ENCODE measurements at places on chromosomes 7 and 10. TPM values are rescaled to one million over a fixed set of nuclear protein-coding genes. Genes with fewer than 3 reads are reported as not detected.
A peak's percentile ranks its signal among the peaks of the same experiment; 100 is the strongest.

The ADIRF gene
- 43.4 TPM for total RNA-seq

The DEPP1 gene
- 14.6 TPM for total RNA-seq

The PROSER2 gene
- 6.2 TPM for total RNA-seq

The DBF4 gene
- 11.3 TPM for total RNA-seq

The FAM237B gene
- total RNA-seq: not detected

The LIPM gene
- total RNA-seq: not detected

The CCDC186 gene
- total RNA-seq: 35.8 TPM

The GDF10 gene
- 1.00 TPM for total RNA-seq

GRCh38 chr7:41702635-41703371 is at the start of gene INHBA:
TSS of gene INHBA (minus strand) at chr7:41703090. CDS start at chr7:41700374, 2,716 bp downstream.
- DNase-seq: no peak
- peaks cover 14% of the 10 kb centered on the region for H3K27me3 ChIP-seq
- no peaks in the 10 kb centered on the region for H3K4me1 ChIP-seq

GRCh38 chr7:116222501-116222900 is 12.2 kb downstream of the TES start:
- peaks cover 19% of the 10 kb centered on the region for H3K4me1 ChIP-seq
- H3K27me3 ChIP-seq: no peaks in the 10 kb centered on the region
- no peaks in the 10 kb centered on the region for H3K36me3 ChIP-seq
- no peak overlapping the region for H3K4me3 ChIP-seq
- H3K27ac ChIP-seq: peak overlapping the region; percentile 96

DNA sequence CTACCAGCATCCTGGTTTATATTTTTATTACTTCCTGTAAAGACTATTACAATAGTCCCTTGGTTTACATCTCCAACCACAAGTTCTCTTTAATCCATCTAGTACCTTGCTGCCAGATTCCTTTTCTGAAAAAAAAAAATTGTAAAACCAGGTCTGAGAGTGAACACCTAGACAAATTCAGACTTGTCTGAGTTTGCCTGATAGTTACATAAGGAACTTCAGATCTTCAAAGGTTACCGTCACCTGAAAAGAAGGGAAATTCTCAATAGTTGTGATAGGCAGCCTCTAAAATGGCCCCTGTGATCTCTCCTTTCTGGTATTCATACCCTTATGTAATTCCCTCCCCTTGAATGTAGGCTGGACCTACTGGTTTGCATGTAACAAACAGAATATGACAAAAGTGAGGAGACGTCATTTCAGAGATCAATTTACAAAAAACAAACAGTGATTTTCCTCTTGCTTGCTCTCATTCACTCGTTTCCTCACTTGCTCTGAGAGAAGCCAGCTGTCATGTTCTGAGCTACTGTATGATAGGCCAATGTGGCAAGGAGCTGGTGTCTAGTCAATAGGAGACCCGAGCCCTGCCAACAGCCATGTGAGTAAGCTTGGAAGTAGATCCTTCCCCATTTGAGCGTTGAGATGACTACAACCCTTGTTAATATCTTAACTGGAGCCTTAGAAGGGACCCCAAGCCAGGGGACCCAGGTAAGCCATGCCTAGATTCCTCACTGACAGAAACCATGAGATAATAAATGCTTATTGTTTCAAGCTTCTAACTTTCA is 110.9 kb upstream of the LSM8 start:
- H3K27ac ChIP-seq: no peak overlapping the region
- no peaks in the 10 kb centered on the region for H3K27me3 ChIP-seq
- no peak for DNase-seq
- no peaks in the 10 kb centered on the region for H3K4me1 ChIP-seq
- H3K4me3 ChIP-seq: no peak overlapping the region

GRCh38 chr7:88169717-88170320 is 50.0 kb downstream of the SRI start:
- no peak overlapping the region for H3K4me3 ChIP-seq
- no peak for DNase-seq
- no peaks in the 10 kb centered on the region for H3K36me3 ChIP-seq
- no peaks in the 10 kb centered on the region for H3K4me1 ChIP-seq
- no peak overlapping the region for H3K27ac ChIP-seq
- H3K27me3 ChIP-seq: no peaks in the 10 kb centered on the region

GRCh38 chr10:74637685-74638084 is 188.7 kb upstream of the KAT6B start:
- H3K4me3 ChIP-seq: no peak overlapping the region
- H3K36me3 ChIP-seq: peaks cover 4% of the 10 kb centered on the region
- H3K27ac ChIP-seq: no peak overlapping the region
- DNase-seq: no peak
- H3K4me1 ChIP-seq: no peaks in the 10 kb centered on the region

- DNase-seq: no peak
- H3K36me3 ChIP-seq: no peaks in the 10 kb centered on the region
- no peak overlapping the region for H3K4me3 ChIP-seq
- peaks cover 96% of the 10 kb centered on the region for H3K27me3 ChIP-seq
- H3K27ac ChIP-seq: no peak overlapping the region
Observed at GRCh38 chr7:157687845-157688532, 351.2 kb downstream of the DNAJB6 start.

DNA sequence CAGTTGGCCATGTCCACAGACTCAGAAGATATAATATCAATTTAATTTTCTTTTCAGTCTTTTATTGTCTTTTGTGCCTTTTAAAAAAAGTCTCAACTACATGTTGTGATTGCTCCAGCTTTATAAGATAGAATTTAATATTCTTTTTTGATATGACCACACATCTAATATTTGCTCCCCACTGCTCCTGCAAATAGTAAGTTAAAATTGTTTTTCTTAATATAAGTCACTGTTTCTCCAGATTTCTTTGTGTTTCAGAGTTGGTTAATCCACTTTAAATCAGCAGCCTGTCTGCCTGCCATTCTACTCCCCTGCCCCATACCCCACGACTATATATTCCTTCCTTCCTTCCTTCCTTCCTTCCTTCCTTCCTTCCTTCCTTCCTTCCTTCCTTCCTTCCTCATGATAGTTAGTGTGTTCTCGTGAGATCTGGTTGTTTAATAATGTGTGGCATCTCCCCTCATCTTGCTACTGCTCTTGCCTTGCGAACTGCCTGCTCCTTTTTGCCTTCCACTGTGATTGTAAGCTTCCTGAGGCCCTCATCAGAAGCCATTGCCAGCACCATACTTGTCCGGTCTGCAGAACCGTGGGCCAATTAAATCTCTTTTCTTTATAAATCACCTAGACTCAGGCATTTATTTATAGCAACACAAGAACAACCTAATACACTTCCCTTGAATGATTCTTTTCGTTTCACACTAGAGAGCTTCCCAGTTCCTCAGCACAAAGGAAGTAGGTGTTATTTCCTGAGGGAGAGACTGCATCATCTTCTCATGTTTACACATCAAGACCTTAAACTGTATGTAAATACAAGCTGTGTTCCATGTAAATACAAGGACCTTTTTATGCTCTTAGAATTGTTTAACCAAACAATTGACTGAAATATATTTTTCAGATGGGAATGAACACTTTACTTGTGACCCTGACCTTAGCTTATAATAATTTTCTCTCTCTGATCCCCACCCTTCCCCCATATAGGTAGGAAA is 24.5 kb downstream of the TAS2R16 start:
- H3K27me3 ChIP-seq: no peaks in the 10 kb centered on the region
- no peaks in the 10 kb centered on the region for H3K36me3 ChIP-seq
- DNase-seq: no peak
- no peak overlapping the region for H3K27ac ChIP-seq
- no peak overlapping the region for H3K4me3 ChIP-seq

GRCh38 chr10:66882271-66882670 is 43.6 kb upstream of the LRRTM3 start:
- no peak overlapping the region for H3K27ac ChIP-seq
- H3K4me1 ChIP-seq: no peaks in the 10 kb centered on the region
- H3K27me3 ChIP-seq: no peaks in the 10 kb centered on the region
- H3K36me3 ChIP-seq: no peaks in the 10 kb centered on the region
- H3K4me3 ChIP-seq: no peak overlapping the region

DNA sequence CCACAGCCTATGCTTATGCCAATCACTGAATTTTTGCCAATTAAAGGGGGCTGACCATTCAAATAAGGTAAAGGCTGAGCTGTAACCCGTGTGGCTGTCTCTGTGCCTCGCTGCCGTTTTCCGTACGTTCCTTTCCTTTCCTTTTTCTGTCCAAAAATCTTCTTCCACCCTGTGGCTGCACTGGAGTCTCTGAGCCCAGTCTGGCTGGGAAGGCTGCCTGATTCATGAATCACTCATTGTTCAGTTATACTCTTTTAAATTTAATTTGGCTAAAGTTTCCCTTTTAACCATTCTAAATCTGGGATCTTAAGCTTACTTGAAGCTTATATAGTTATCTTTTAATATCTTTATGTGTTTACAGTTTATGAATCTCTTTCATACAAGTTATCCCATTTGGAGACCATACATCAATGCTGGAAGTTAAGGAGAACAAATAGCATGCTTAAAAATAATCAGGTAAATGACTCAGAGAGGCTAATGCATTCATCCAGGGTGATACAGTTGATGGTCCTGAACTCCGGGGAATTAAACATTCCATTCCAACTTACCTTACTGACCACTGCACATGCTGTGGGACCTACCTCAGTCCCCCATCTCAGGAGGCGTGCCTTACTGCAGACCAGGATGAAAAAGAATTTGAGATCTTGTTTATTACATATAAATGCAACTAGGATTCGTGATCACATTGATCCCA is 385.3 kb upstream of the ADARB2 start:
- H3K4me1 ChIP-seq: no peaks in the 10 kb centered on the region
- H3K27me3 ChIP-seq: no peaks in the 10 kb centered on the region
- H3K27ac ChIP-seq: no peak overlapping the region
- DNase-seq: no peak
- H3K4me3 ChIP-seq: no peak overlapping the region

DNA sequence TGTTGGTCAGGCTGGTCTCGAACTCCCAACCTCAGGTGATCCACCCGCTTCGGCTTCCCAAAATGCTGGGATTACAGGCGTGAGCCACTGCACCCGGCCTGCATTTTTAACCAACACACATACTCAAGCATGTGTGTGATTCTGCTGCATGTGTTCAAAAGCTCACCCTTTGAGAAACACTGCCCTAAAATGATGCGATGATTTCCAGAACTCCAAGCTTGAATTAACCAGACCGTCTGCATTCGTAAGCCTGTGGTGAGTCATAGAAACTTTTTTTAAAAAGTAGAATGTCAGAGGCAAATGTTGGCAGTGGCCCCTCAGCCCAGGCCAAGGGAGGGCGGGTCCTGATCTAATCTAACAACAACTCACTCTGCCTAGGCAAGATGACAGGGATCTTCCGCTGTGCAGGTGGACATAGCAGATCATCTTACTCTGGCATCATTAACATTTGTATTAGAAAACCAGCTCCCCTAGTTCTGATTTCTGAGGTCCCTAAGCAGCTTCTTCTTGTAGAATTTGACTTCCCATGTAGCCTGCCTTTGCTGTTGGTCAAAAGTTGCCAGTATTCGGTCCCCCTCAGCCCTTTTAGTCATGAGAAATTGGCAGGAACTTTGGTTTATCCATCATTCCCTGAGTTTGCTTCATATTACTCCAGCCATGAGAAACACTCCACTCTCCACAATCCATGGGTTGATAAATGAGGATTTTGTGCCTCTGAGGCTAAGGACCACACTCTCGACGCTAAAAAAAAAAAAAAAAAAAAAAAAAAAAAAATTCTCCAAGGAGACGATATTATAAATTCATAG is 190.4 kb downstream of the SKIDA1 start:
- no peak for DNase-seq
- no peaks in the 10 kb centered on the region for H3K36me3 ChIP-seq
- no peaks in the 10 kb centered on the region for H3K4me1 ChIP-seq
- no peak overlapping the region for H3K27ac ChIP-seq
- H3K27me3 ChIP-seq: no peaks in the 10 kb centered on the region

DNA sequence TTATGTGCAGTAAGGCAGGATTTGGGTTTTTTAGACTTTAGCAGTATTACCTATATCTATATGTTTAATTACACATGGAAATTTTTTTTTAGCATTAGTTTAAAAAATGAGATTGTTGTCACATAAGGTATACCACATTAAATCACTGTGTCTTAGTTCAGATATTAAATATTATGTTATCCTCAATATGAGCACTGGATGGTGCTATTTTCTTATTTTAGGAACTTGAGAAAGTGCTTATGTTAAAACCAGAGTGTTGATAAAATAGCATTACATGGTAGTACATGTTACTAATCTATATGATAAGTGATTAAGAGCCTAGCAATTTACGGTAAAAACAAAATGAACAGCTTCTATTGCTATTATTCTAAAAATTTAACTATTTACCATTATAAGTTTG is 28.8 kb downstream of the MIOS start:
- no peaks in the 10 kb centered on the region for H3K4me1 ChIP-seq
- H3K27ac ChIP-seq: no peak overlapping the region
- no peak overlapping the region for H3K4me3 ChIP-seq
- DNase-seq: no peak

- no peaks in the 10 kb centered on the region for H3K27me3 ChIP-seq
- no peaks in the 10 kb centered on the region for H3K4me1 ChIP-seq
- H3K36me3 ChIP-seq: no peaks in the 10 kb centered on the region
- H3K4me3 ChIP-seq: no peak overlapping the region
Observed at GRCh38 chr10:114188001-114188400, 8.8 kb downstream of the TDRD1 start.

GRCh38 chr7:38070718-38071117 is 107.3 kb upstream of the STARD3NL start:
- no peak overlapping the region for H3K27ac ChIP-seq
- DNase-seq: no peak
- no peak overlapping the region for H3K4me3 ChIP-seq
- H3K4me1 ChIP-seq: no peaks in the 10 kb centered on the region

DNA sequence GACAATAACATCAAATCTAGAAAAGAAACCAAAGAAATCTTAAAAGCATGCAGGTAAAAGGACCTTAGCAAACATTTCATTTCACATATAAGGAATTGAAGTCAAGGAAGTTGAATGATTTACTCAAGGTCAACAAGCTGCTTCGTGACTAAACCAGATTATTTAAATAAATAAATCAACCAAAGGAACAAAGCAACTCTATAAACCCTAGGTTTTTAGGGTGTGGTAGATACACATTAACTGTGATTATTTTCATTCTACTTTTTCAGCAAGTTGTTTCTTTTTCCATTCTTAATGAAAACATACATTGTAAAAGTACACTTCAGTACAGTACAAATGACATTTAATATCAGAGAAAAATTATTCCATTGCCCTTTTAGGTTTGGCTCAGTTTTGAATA is 382.0 kb upstream of the STEAP1 start:
- H3K4me3 ChIP-seq: no peak overlapping the region
- no peaks in the 10 kb centered on the region for H3K27me3 ChIP-seq
- H3K36me3 ChIP-seq: no peaks in the 10 kb centered on the region

- H3K4me3 ChIP-seq: no peak overlapping the region
- H3K27me3 ChIP-seq: no peaks in the 10 kb centered on the region
- DNase-seq: no peak
- no peaks in the 10 kb centered on the region for H3K4me1 ChIP-seq
Observed at GRCh38 chr10:62581351-62581750, 207.2 kb downstream of the ZNF365 start.

DNA sequence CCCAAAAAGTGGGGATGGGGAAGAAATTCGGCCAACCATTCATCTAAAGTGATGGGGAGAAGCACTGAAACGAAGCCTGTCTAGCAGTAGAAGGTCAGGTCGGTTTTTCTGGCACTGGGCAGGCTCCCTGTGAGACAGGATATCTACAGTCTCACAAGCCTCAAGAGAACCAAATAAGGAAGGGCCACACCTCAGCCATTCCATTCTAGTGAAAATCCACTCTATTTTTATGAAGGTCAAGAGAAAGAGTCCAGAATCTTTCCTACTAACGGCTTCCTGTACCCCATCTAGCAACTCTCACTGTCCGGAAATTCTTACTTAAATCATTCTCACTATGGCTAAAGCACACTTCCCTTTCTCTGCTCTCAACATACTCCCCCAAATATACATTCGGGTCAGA is 267.1 kb downstream of the PRPF18 start:
- no peaks in the 10 kb centered on the region for H3K36me3 ChIP-seq
- H3K27ac ChIP-seq: peak overlapping the region; percentile 6
- H3K4me3 ChIP-seq: no peak overlapping the region
- no peak for DNase-seq
- H3K4me1 ChIP-seq: no peaks in the 10 kb centered on the region
- no peaks in the 10 kb centered on the region for H3K27me3 ChIP-seq

Data from transverse colon (tissue), 4 donors.